ENCODE measurements at places on chromosomes 13 and 19. TPM values are rescaled to one million over a fixed set of nuclear protein-coding genes. Genes with fewer than 3 reads are reported as not detected.

UBL5 gene
- polyA plus RNA-seq = 248 TPM

ZNF613 gene
- polyA plus RNA-seq = 13.9 TPM

FXYD7 gene
- polyA plus RNA-seq = 0.67 TPM

ZFP28 gene
- polyA plus RNA-seq = 14.7 TPM

NPHS1 gene
- 2.0 TPM for polyA plus RNA-seq

CCDC61 gene
- 14.0 TPM for polyA plus RNA-seq

GRCh38 chr13:34914416-34914815 is 27.7 kb upstream of the NBEA start:
- DNase-seq = no peak

DNA sequence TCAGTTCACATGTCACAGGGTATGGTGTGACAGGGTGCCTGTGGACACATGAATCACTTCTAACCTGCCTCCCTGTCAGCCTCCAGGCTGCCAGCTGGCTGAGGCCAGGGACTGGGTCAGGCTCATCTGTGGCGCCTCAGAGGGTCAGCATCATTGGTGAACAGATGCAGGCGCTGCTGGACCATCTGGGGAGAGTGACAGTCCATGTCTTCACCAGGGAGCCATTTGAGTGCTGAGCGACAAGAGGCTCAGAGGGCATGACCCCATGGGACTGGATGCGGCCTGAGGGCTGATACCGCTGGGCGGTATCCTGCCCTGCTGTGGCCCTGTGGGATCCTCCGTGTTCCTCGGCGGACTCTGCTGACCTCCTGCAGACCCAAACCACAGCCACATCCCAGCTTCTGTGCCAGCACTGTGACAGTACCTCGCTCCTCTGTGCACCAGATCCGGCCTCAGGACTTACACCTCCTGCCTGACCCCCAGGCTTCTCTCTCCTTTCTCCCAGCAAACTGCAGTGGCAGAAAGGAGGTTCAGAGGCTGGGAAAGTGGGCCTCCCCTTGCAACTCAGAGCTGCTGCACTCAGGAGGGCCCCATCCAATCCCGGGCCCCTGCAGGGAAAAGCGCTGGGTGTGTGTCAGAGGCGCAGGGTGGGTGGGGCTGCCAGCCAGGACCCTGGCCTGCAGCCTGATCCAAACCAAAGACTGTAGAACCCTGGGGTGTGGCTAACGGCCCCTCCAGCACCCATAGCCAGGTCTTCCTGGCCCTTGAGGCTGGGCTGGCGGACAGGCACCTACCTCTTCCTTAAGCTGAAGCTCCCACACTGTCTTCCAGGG is 10.2 kb downstream of the ACTMAP start:
- no peak for DNase-seq

DNA sequence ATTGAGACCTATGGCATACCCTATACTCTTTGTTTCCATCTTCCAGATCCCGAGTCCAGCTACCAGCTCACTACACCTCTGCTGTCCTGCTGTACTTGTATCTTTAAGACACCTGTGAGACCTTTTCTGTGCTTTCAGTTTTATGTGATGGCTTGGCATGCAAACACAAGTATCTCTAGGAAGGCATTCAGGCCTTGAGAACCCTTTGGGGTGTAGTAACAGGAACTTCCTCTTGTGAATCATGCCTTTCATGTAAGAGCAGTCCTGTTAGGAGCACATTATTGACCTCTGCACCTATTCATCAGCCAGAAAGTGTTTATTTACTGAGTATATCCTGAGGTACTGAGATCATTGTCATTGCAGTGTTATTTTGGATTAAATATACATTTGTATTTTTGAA is 87.0 kb upstream of the HTR2A start:
- DNase-seq = no peak

DNA sequence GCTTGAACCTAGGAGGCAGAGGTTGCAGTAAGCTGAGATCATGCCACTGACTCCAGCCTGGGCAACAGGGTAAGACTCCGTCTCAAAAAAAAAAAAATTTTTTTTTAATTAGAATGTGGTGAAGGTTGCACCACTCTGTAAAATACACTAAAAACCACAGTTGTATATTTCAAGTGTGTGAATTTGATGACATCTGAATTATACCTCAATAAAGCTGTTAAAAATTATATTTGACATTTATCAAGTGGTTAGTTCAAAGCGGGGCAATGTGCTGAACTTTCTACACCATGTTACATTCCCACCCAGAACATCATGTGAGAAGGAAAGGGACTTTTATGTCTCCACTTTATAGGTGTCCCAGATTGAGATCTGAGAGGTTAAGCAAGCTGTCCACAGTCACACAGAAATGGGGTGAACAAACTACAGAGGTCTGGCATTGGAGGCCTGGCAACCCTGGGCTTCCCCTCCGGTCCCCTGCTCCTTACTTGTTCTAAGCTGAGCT is 5.9 kb upstream of the S1PR5 start:
- DNase-seq = no peak

GRCh38 chr19:38711726-38712153 is 32.5 kb downstream of the CAPN12 start:
- DNase-seq = no peak

DNA sequence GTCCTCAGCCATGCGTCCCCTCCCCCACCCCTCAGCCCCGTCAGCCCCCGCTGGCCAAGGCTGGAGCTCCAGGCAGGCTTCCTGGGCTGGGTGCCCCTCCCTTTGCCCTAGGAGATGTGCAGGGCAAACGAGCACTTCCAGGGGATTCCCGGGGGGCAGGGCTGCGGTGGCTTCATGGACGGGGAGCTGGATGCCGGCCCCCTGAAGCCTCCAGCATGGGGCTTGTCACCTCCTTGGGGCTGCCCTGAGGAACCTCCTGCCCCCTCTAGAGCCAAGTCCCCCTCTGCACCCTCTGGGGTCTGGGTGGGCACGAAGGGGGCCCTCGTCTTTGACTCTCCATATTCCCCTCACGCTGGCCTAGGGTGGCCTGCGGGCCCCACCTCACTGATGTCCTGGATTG is 25.4 kb upstream of the SLC7A10 start:
- DNase-seq = no peak

DNA sequence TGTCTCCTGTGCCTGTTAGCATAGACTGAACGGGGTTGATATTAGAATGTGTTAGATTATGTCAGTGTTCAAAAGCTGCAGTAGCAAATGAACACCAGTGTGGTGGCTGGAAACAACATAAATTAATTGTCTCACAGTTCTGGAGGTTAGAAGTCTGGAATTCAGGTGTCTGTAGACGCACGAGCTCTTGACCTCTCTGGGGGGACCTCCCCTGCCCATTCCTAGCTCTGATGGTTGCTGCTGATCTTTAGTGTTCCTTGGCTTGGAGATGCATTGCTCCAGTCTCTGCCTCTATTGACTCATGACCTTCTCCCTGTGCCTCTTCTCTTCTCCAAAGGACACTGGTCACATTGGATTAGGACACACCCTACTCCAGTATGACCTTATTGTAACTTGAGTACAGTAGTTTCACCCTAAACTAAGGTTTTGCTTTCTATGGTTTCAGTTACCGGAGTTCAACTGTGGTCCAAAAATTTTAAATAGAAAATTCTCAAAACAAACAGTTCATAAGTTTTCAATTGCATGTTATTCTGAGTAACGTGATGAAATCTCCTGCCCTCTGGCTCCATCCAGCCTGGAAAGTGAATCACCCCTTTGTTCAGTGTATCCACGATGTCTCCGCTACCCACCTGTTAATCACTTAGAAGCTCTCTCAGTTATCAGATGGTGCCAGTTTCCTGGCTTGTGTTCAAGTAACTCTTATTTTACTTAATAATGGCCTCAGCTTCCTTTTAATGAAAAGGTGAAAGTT is 273.2 kb downstream of the MYO16 start:
- no peak for DNase-seq

- no peak for DNase-seq
Observed at GRCh38 chr13:35514061-35514477, 37.6 kb upstream of the MAB21L1 start.

DNA sequence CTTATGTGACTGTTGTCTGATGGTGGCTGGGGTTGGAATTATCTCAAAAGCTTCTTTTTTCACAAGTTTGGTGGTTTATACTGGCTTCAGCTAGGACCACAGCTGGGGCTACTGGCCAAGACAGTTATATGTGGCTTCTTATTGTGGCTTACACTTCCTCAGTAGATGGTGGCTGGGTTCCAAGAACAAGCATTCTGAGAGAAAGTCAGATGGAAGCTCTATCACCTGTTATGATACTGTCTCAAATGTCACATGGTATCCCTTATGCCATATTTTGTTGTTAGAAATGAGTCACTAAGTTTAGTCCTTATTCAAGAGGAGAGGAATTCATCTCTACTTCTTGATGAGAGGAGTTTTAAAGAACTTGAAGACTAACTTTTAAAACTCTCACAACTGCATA is 41.6 kb downstream of the NDFIP2 start:
- no peak for DNase-seq

DNA sequence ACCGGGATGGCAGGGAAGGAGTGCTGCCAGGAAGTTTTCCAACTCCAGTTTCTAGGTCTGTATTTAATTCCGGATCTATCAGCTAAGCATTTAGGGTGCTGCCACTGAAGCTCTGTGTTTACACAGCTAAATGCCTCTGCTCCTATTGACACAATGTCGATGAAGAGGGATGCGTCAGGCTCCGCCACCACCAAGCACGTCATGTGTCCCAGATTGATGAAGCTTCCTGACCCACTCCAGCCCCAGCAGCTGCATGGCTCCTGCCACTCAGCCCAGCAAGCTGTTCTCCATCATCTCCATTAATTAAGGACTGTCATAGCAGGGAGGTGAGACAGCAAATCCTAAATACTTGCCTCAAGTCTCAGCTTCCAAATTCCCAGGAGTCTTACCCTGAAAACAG is 435.2 kb upstream of the ZNF507 start:
- no peak for DNase-seq

DNA sequence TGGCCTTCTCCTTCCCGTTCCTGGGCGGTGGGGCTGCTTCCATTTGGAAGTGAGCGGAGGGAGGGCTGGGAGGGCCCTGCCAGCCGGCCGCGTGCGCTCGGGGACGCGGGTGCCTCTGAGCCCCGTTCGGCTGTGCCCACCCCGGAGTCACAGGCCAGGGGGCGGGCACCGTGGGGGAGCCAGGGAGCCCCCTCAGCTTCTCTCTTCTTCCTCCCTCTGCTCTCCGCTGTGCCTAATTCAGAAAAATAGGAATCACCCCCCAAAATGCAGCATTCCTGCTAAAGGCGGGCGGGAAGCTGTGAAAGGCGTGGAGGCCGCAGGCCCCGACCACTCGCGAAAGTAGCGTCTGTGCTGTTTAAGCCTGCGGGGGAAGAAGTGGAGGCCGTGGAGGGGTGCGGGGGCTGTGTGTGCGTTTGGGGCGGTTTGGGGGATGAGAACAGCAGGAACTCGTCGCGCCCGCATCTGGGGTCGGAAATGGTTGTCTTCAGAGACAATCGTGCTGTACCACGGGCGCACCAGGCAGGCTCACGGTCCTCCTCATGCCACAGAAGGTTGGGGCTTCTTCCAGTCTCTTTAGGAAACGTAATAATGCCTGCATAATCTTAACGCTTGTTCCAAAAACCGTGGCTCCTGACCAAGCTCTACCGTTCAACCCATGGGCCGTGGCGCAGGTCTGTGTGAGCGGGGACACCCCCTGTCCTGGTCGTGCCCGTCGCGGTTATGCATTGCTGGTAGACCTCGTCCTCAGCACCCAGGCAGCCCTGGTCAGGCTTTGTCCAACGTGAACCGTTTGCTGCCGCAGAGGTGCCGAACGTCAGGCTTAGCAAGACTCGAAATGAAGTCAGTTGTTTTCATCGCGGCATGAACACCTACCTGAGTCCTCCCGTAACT is 110.4 kb upstream of the SOX1 start:
- DNase-seq = no peak

DNA sequence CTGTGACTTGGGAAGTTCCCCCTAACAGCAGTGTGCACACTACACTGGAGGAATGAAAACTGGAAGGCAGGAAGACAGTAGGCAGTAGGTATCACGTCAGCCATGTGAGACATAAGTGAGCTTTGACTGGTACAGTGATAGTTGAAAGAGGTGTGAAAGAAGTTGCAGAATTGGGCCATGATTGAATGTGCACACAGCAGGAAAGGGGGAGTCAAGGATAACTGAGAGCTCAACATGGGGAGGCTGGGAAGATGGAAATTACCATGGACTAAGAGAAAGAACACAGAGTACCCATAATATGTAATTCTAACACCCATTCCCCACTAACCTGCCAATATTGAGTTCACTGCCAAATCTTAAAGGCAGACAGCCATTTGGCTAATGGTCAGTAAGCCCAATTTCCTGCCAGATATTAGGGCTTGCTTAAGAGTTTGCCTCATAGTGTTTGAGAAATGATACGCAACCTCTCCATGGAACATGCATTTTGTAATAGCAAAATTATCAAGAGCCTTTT is 321.7 kb downstream of the DCT start:
- no peak for DNase-seq

DNA sequence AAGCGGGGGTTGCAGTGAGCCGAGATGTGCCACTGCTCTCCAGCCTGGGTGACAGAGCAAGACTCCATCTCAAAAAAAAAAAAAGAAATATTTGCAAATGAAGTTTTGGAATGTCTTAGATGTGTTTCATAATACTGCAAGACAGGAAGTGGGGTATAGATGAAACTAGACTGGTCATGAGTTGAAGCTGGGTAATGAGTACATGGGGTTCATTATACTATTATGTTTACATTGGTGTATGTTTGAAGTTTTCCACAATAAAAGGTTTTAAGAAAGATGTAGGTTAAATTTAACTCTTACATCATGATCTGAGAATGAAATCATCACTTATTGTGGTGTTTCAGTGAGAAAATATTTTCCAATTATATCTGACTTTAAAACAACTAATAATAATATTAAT is 19.0 kb downstream of the FNDC3A start:
- DNase-seq = no peak

GRCh38 chr13:45812695-45813372 is 38.7 kb downstream of the SIAH3 start:
- DNase-seq = no peak
